Activated T-helper 1 cell treated with anti-CD3 and anti-CD28 coated beads, Interleukin-2, amount 50 U/mL, for 16 hours (primary cell): ENCODE measurements at places on chromosomes 13 and 19.

- no peak for DNase-seq
These were observed 15.3 kb downstream of the GADD45B start for GRCh38 chr19:2491130-2491801.

- DNase-seq: no peak
These were observed 14.9 kb downstream of the TMEM161A start for GRCh38 chr19:19123386-19123785.

- DNase-seq: no peak
These were observed 101.1 kb upstream of the FRY start for GRCh38 chr13:31930490-31930889.

- DNase-seq: no peak
These were observed 261.8 kb downstream of the KLF12 start for GRCh38 chr13:73872397-73872796.

DNA sequence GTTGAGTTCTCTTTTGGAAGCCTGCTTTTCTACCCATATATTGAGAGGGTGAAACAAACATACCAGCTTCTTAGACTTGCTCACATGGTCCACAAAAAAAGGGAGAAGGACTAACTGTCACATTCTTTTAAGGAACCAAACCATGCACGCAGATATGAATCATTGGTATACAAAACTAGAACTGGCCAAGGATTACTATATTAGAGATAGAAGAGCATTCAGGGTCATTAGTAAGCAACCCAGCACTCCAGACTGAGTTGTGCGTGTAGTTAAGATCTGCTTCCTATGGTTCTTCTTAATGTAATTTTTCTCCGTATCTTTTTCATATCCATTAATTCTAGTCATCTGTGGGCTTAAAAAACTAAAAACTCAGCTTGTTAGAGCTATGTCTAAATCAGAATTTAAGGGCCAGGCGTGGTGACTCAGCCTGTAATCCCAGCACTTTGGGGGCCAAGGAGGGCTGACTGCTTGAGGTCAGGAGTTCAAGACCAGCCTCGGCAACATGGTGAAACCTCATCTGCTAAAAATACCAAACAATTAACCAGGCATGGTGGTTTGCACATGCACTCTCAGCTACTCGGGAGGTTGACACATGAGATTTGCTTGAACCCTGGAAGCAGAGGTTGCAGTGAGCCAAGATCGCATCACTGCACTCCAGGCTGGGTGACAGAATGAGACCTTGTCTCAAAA, 19.6 kb downstream of the ALG5 start:
- no peak for DNase-seq

- DNase-seq: no peak
These were observed 154.3 kb downstream of the LMO7 start for GRCh38 chr13:75790198-75790970.

DNA sequence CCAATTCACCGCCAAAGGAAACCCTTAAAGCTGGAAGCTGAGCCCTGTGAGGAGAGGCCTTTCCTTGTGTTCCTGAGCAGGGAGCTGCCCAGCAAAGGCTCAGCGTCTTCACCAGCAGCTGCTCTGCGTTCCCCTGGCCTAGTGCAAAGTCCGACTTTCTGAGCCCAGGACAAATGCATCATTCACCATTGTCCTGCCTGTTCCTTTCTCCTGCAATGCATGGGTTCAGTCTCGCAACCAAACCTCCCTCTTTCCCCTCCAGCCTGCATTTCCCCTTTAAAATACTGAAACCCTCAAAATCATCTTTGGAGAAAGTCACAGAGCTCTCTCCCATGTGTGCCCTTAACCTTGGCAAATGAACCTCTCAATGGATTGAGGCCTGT, 12.9 kb upstream of the TMEM255B start:
- DNase-seq: no peak
